Naive thymus-derived CD4-positive, alpha-beta T cell (primary cell): ENCODE measurements at places on chromosomes 4 and X. TPM values are rescaled to one million over a fixed set of nuclear protein-coding genes. Genes with fewer than 3 reads are reported as not detected.

DNA sequence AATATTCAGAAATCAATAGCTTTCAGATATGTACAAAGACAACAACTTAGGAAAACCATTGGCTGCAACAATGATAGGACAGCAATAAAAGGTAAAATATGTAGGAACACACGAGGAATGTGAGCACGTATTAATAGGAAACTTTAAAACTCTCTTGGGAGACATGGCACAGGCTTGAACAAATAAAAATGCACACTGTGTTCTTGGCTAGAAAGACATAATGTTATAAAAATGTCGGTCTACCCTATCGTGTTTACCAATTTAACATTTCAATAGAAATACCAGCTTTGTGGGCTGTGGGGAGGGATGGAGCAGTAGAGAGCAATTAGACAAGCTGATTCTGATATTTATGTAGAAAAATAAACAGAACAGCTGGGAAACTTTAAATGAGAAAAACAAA lies 69.0 kb upstream of the FAM9B start:
- H3K4me1 ChIP-seq, result no peaks in the 10 kb centered on the region
- no peaks in the 10 kb centered on the region for H3K36me3 ChIP-seq
- no peak overlapping the region for H3K4me3 ChIP-seq
- no peak for DNase-seq

Gene EFHC2
- total RNA-seq, result 0.20 and 0.31 TPM in 2 replicates

Gene CXorf49
- total RNA-seq, result not detected

- DNase-seq, result no peak
- H3K36me3 ChIP-seq, result no peaks in the 10 kb centered on the region
- no peak overlapping the region for H3K27ac ChIP-seq
- no peaks in the 10 kb centered on the region for H3K4me1 ChIP-seq
Observed at GRCh38 chr4:13559413-13559812, 15.1 kb upstream of the NKX3-2 start.

DNA sequence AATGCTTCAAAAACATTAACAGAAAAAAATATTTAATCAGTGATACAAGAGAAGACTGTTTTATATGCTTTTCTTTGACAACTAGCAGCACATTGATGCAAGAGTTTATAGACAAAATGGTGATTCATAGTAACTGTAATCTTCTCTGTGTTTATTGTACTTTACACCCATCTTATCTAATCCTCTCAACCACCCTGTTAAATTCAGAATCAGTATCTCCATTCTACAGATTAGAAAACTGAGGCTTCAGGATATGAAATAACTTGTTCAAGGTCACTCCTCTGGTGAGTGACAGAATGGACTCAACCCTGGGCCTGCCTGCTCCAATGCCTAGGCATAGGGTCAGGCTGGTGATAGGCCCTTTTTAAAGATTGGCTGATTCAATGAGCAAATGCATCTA lies 26.1 kb upstream of the TMEM184C start:
- no peak for DNase-seq
- H3K27ac ChIP-seq, result no peak overlapping the region
- H3K4me1 ChIP-seq, result no peaks in the 10 kb centered on the region

Gene FGD1
- total RNA-seq, result 0.11 TPM

GRCh38 chr4:770022-770421 lies 55.9 kb downstream of the CPLX1 start:
- H3K27ac ChIP-seq, result no peak overlapping the region
- H3K27me3 ChIP-seq, result no peaks in the 10 kb centered on the region
- DNase-seq, result no peak

DNA sequence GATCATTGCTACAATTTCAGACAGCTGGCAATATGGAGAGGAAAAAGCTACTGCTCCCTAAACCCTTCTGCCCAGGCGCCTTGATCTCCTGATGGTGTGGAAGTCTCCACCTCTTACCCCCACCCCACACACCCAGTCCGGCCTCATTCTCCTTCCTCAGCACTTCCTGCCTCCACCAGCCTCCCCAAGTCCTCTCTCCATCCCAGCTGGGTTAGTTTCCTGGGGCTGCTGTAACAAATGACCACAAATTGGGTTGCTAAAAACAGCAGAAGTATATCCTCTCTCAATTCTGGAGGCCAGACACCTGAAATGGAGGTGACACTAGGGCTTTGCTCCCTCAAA lies 1.1 kb upstream of the CCNQ start:
- no peak for DNase-seq
- H3K4me1 ChIP-seq, result peaks cover 21% of the 10 kb centered on the region
- no peak overlapping the region for H3K27ac ChIP-seq
- no peaks in the 10 kb centered on the region for H3K36me3 ChIP-seq
- peak overlapping the region; percentile 69 for H3K4me3 ChIP-seq
- no peaks in the 10 kb centered on the region for H3K27me3 ChIP-seq

Gene AIFM1
- 25.6 TPM for total RNA-seq

Gene CDK16
- 51.8 TPM for total RNA-seq

GRCh38 chr4:140793291-140793690 lies 37.1 kb upstream of the TBC1D9 start:
- no peak for DNase-seq
- no peaks in the 10 kb centered on the region for H3K27me3 ChIP-seq
- no peaks in the 10 kb centered on the region for H3K36me3 ChIP-seq
- H3K4me1 ChIP-seq, result no peaks in the 10 kb centered on the region

Gene ELMOD2
- 29.2 TPM for total RNA-seq

Gene PRR32
- not detected for total RNA-seq

DNA sequence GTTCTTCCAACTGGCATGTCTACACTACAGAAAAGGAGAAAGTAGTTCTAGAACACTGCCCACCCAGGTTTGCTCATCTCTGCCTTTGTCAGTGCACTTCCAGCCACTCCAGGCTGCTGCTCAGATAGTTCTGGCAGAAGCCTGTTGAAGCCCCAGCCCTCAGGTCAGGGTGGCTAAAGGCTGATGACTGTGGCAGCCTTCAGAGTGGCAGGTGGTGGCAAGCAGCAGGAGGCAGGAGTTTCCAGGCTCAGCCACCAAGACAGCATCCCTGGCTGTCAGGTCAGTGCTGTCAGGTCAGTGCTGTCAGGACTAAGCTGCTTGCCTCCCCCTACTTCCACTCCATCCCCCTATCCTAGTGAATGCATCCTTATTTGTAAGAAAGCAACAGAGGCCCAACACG lies 100.4 kb downstream of the MAMLD1 start:
- no peaks in the 10 kb centered on the region for H3K27me3 ChIP-seq
- H3K36me3 ChIP-seq, result no peaks in the 10 kb centered on the region
- no peak for DNase-seq
- H3K4me3 ChIP-seq, result no peak overlapping the region
- no peak overlapping the region for H3K27ac ChIP-seq
- no peaks in the 10 kb centered on the region for H3K4me1 ChIP-seq

DNA sequence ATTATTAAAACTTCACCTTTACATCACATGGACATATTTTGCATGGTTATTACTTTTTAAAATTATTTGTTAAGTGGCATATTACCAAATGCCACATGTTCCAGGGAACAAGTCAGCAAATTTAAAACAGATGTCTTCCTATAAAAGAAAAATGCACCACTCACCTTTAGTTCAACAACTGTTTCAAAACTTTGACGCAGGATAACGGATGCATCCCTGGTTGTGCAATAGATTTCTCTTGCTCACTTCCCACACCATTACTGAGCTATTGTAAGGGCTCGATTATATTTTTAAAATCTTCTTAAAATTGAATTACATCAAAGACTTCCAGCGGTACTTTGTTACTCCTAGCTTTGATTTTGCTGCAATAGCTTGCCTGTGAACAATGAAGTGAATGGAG lies 93.0 kb upstream of the ARHGAP24 start:
- H3K36me3 ChIP-seq, result no peaks in the 10 kb centered on the region
- H3K27ac ChIP-seq, result no peak overlapping the region
- no peaks in the 10 kb centered on the region for H3K4me1 ChIP-seq
- DNase-seq, result no peak

- H3K4me3 ChIP-seq, result no peak overlapping the region
- H3K27me3 ChIP-seq, result no peaks in the 10 kb centered on the region
Observed at GRCh38 chrX:124232523-124233201, 99.8 kb upstream of the TEX13D start.

- H3K36me3 ChIP-seq, result no peaks in the 10 kb centered on the region
- no peak overlapping the region for H3K4me3 ChIP-seq
- no peak for DNase-seq
- no peaks in the 10 kb centered on the region for H3K27me3 ChIP-seq
- no peaks in the 10 kb centered on the region for H3K4me1 ChIP-seq
Observed at GRCh38 chr4:158610790-158611189, 60.9 kb downstream of the C4orf46 start.

- no peak for DNase-seq
- H3K27me3 ChIP-seq, result no peaks in the 10 kb centered on the region
- H3K36me3 ChIP-seq, result no peaks in the 10 kb centered on the region
- H3K4me3 ChIP-seq, result no peak overlapping the region
Observed at GRCh38 chr4:135949931-135950330, 1582.4 kb downstream of the PCDH18 start.

- no peak for DNase-seq
- no peaks in the 10 kb centered on the region for H3K36me3 ChIP-seq
- no peak overlapping the region for H3K27ac ChIP-seq
- no peak overlapping the region for H3K4me3 ChIP-seq
Observed at GRCh38 chr4:952881-953573, 20.3 kb downstream of the DGKQ start.

DNA sequence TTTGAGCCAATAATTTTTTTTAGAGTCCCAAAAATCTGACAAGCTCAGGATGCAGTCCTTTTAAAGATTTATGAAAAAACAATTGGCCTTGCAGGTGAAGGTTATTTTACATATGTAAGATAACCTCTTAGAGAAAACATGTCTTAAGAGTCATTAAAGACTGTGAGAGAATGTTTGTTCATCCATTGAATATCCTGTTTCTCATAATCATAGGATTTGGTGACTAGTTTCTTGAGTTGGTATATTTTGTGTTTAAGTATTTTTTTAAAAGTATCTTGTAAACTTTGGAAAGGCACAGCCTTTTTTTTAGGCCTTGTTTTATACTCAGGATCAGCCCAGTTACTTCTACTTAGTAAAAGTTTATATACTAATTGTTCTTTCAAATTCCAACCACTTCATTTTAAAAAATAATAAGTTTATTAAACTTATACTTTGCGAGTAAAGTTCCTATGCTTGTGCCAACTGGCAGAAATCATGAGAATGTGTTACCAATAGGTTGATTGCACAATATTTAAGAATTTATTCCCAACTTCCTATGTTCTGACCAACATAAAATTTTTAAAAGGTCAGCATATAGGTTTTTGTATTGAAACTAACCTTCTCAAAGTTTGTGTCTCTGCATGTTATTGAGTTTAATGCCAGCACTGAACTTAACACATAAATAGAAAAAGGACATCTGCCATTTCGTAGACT lies 40.0 kb upstream of the ARSJ start:
- no peaks in the 10 kb centered on the region for H3K4me1 ChIP-seq
- H3K4me3 ChIP-seq, result no peak overlapping the region
- DNase-seq, result no peak
- no peak overlapping the region for H3K27ac ChIP-seq

GRCh38 chr4:75831856-75832405 lies 70.3 kb downstream of the PPEF2 start:
- no peaks in the 10 kb centered on the region for H3K27me3 ChIP-seq
- no peak overlapping the region for H3K27ac ChIP-seq
- no peak overlapping the region for H3K4me3 ChIP-seq

Gene MMGT1
- 27.4 TPM for total RNA-seq

DNA sequence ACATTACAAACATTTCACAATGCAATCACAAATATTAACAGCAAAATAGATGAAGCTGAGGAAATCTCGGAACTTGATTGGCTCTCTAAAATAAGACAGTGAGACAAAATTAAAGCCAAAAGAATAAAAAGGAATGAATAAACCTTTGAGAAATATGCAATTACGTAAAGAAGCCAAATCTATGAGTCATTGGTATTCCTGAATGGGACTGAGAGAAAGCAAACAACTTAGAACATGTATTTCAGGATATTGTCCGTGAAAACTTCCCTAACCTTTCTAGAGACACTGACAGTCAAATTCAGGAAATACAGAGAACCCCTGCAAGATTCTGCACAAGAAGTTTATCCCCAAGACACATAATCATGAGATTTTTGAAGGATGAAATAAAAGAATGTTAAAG lies 48.4 kb upstream of the SPANXN2 start:
- H3K27ac ChIP-seq, result no peak overlapping the region
- no peak for DNase-seq
- H3K36me3 ChIP-seq, result no peaks in the 10 kb centered on the region
- no peaks in the 10 kb centered on the region for H3K27me3 ChIP-seq
- H3K4me3 ChIP-seq, result no peak overlapping the region

GRCh38 chrX:4572691-4573090 lies 859.2 kb upstream of the PRKX start:
- DNase-seq, result no peak
- H3K36me3 ChIP-seq, result no peaks in the 10 kb centered on the region
- H3K4me3 ChIP-seq, result no peak overlapping the region
- H3K27ac ChIP-seq, result no peak overlapping the region
- no peaks in the 10 kb centered on the region for H3K4me1 ChIP-seq

Gene SH2D1A
- total RNA-seq, result 23.8 TPM
